ENCODE measurements at places on chromosomes 3 and 15.
A peak's percentile ranks its signal among the peaks of the same experiment; 100 is the strongest.

GRCh38 chr3:58173669-58174398 is 36.9 kb downstream of the DNASE1L3 start:
- no peak for DNase-seq

DNA sequence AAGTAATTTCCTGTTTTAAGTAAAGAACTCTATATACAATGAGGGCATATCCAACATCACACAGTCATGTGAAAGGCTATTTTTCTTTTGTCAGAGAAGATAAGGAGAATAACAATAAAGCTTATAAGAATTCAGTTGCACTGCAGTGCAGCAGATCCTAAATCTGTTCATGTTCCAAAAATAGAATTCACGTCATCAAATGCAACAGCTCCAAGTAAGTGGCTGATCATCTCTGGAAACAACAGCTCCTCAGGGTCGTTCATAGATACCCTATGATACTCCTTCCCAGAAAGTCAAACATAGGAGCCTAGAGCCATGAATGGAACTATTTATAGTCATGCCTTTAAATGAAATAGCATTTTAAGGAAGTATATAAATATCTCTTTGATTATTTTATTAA is 100.2 kb downstream of the FMN1 start:
- no peak for DNase-seq

DNA sequence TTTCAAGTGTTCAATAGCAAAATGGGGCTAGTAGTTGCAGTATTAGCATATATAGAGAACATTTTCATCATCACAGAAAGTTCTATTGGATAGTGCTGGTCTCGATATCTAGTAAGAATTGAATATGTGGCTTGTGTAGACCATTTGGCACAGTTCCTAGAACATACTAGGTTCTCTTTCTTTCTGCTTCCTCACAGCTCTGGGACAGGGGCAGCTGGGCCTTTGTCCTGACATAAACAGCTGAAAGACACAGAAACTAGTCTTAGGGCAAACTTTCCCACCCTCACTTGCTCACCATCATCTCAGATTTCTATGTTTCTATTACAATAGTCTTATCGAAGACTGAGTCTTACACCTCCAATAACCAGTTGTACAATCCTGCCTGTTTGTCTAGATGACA is 63.7 kb upstream of the DLG1 start:
- no peak for DNase-seq

DNA sequence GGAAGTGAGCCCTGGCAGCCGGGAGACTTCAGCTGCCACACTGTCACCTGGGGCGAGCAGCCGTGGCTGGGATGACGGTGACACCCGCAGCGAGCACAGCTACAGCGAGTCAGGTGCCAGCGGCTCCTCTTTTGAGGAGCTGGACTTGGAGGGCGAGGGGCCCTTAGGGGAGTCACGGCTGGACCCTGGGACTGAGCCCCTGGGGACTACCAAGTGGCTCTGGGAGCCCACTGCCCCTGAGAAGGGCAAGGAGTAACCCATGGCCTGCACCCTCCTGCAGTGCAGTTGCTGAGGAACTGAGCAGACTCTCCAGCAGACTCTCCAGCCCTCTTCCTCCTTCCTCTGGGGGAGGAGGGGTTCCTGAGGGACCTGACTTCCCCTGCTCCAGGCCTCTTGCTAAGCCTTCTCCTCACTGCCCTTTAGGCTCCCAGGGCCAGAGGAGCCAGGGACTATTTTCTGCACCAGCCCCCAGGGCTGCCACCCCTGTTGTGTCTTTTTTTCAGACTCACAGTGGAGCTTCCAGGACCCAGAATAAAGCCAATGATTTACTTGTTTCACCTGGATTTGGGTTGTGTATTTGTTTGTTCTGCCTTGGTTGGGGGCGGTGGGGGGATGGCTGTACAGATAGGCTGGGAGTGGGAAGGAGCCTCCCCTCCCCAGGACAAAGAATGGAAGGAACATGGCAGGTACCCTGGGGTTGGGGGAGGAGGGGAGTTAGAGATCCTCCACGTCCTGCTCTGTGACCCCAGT is 2.9 kb upstream of the GRM2 start:
- no peak for DNase-seq

GRCh38 chr15:37291920-37292319 is 191.6 kb upstream of the MEIS2 start:
- DNase-seq = no peak

DNA sequence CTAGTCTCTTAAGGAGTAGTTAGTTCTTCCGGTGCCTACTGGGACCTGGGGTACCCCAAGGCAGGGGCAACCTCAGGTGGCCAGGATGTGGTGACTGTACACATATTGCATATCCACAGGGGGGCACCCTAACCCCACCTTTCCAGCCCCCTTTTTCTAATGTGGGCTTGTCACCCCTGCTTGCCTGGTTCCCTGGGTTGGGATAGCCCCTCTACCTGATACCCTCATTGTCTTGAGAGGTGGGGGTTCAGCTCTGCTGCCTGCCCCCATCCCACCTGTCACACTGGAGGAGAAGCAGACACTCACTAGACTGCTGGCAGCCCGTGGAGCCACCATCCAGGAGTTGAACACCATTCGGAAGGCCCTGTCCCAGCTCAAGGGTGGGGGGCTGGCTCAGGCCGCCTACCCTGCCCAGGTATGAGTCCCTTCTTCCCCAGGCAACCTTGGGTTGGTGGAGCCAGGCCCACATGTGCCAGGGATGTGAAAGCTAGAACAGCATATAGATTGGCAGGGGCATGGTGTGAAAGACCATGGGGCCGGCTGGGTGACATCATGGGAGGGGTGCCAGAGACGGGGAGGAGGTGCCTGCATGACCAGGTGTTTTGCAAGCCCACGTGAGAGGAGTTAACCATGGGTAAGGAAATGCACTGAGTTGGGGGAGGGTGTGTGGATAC is 4.0 kb downstream of the GLYCTK start:
- DNase-seq = no peak

DNA sequence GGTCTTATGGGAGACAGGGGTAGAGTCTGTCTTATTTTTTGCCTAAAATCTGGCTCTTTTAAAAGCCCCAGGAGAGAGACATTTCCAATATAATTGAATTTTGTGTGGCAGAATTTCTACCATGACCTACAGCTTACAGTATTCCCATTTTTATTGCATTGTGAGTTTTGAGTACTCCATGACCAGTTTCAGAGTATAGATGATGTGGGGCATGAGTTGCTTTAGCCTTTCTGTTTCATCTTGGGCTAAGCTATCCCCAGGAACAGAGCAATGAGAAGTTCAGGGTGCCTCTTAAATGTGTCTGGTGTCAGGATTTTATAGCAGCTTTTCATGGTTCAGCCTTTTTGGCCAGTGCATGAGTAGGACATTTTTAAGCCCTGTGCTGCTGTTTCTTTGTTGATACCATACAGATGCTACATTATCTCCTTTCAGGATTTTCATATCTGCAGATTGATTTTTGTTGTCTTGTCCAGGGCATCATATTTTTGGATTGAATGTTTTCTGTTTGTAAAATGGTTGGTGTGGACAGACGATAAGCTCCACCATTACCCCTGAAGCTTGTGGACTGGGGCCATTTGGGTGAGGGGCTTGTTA is 3.5 kb downstream of the ABHD2 start:
- DNase-seq = no peak

DNA sequence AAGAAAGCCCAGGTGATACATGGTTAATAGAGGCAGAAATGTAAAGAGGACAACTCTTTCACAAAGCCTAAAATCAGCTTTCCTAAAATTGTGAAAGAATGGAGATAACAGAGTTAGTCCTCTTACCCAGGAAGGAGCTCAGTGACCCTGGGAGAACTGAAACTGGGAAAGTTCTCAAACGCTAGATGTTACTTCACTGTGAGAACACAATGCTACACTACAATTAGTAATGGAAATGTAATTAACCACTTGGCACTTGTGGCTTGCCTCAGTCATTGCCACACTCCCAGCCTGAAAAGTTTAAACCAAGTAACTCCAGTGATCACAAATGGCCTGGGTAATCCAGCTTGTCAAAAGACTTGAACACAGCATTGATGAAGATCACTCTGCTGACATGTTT is 102.7 kb upstream of the FGF7 start:
- no peak for DNase-seq

- DNase-seq = no peak
These were observed 354.3 kb upstream of the TRIM42 start for GRCh38 chr3:140323561-140323960.

DNA sequence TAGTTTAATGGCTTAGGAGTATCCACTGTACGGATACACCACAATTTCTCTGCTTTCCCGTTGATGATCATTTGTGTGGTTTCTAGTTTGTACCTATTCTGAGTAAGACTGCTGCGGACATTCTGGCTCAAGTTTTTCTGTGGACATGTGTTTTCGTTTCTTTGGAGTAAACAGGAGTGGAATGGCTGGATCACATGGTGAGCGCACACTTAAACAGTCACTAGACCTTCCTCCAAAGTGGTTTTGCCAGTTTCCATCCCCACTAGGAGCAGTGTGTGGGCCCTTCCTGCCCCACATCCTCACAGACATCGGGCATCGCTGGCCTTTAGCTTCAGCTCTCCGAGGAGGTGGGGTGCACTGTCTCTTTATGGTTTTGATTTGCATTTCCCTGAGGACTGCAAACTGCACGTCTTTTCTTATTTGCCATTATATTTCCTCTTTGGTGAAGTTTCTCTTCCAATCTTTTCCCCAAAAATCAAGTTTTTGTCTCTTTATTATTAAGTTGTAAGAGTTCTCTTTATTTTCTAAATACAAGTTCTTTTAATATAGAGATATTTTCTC is 94.1 kb downstream of the VGLL4 start:
- no peak for DNase-seq

DNA sequence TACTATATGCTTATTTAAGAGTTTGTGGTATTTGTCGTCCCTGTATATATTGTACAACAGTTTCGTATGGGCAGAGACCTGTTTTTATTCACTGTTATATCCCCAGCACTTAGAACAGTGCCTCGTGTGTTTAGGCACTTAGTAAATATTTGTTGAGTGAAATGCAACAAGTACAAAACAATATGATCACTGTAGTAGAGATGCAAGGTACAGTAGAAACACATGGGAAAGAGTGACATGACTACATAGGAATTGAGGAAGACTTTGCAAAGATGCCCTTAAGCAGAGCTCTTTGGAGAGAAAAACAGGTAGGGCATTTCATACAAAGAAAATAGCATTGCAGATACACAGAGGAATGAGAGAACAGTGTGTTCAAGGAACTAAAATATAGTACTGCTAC is 18.3 kb downstream of the RASA2 start:
- DNase-seq = no peak

- DNase-seq = no peak
These were observed 57.8 kb downstream of the CCNL1 start for GRCh38 chr3:157102098-157102497.

- no peak for DNase-seq
These were observed 73.1 kb downstream of the ABTB1 start for GRCh38 chr3:127745656-127746399.

DNA sequence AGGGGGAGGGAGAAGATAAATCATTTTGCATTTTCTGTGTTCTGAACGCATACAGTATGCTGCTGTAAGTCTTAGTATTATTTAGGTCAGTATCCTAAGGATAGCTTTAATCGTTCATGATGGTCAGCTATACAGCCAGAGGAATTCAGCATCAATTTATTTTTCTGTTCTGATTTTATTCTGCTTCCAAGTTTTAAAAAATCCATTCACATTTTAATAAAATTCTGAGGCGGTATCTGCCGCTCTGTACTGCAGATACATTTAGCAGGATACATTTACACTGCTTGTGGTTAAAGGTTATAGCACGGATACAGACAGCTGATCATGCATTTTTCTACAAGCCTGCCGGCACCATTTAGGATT is 17.8 kb downstream of the ZBTB38 start:
- DNase-seq = peak; percentile 40

DNA sequence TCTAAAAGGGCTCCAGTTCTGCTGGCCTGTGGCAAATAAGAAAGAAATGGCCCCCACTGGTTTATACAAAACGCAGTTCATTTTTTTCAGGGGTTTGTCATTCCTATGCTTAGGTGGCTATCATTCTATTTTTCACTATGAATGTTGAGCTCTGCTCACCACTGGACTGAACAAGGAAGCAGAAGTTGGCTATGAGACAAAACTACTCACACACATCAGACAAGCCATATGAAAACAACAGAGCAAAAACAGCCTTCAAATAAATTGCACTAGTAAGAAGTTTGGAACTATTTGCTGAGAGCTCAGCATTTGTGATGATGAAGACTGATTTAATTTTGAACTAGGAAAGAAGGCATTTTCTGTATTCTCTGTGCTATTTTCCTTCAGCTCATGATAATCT is 328.5 kb downstream of the MECOM start:
- DNase-seq = no peak

DNA sequence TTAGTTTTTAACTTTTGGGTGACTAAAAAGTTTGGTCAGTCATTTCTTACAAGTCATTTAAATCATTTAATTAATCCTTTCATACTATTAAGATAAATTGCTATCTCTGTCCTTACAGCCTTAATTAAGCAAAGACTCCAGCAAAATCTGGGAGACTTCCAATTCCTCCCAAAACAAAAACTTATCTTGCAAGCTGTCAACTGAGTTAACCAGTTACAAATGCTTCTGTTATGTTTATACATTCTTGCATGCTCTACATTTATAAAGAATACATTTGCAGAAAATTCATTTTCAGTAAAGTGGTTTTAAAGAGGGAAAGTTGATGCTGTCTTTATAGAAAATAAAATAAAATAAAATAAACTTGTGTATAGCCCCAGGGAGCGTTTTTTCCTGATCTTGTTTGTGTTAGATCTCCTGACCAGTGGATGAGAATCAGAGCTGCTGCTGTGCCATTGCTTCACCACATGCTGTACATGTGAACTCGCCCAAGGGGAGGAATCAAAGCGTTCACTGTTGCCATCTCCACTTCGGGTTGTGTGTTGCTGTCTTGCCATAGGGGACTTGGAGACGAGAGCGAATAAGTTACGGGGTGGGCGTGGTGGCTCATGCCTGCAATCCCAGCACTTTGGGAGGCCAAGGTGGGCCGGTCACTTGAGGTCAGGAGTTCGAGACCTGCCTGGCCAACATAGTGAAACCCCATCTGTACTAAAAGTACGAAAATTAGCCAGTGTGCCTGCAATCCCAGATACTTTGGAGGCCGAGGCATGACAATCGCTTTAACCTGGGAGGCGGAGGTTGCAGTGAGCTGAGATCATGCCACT is 5.5 kb downstream of the CCR4 start:
- no peak for DNase-seq

DNA sequence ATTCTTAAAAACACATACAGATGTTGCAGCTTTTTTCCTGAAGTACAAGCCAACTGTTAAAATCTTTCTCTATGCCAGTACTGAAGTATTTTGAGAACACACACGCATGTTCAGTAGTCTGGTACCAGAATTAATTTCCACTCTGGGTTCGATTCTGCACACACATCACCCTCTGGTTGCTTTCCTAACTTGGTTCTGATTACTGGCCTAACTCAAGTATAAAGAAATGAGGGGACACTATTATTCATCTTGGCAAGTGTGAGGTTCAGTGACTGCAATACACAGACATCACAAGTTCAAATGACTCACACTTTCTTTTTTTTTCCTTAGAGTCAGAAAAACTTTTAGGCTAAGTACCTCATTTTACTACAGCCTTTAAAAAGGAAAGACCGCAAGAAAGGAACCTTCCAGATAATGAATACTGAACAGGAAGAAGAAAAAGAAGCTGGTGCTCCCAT is 37.4 kb upstream of the LDHAL6B start:
- peak; percentile 89 for DNase-seq

- peak; percentile 66 for DNase-seq
These were observed 160.9 kb downstream of the TBC1D5 start for GRCh38 chr3:17581421-17582080.
